ENCODE measurements at places on chromosomes 2 and 18.

DNA sequence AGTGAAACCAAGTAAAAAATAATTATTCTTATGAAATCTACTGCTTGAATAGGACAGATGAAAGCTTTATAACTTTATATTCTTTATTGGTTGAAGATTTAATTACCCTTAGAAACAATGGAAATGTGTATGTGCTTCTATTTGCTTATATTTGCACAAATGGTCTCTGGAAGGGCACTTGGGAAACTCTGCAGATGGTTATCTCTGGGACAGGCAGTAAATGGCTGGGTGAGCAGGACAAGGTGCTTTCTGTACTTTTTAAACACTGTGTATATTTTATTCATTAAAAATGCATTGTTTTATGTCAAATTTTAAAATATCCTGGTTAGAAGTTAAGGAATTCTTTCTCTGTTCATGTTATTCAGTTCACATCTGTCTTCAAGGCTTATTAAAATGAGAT is 131.1 kb downstream of the LRRTM4 start:
- no peak for DNase-seq

GRCh38 chr2:209817844-209818271 is 46.2 kb downstream of the UNC80 start:
- DNase-seq = no peak

DNA sequence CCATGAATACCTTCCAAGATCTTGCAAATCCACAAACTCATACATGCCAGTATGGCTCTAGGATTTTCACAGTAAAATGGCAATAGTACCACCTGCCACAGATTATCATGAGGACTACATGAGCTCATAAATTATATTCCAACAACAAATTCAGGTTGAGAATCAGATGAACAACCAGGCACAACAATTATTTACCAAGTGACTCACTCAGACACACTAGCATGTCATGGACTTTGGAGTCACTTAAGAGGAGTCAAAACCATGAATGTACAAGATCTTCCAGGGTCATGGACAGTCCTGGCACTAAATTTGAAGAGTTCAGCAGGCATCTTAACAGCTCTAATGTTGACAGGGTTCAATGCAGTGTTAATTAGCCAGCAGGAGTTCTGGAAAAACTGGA is 34.4 kb upstream of the BZW1 start:
- DNase-seq = no peak

DNA sequence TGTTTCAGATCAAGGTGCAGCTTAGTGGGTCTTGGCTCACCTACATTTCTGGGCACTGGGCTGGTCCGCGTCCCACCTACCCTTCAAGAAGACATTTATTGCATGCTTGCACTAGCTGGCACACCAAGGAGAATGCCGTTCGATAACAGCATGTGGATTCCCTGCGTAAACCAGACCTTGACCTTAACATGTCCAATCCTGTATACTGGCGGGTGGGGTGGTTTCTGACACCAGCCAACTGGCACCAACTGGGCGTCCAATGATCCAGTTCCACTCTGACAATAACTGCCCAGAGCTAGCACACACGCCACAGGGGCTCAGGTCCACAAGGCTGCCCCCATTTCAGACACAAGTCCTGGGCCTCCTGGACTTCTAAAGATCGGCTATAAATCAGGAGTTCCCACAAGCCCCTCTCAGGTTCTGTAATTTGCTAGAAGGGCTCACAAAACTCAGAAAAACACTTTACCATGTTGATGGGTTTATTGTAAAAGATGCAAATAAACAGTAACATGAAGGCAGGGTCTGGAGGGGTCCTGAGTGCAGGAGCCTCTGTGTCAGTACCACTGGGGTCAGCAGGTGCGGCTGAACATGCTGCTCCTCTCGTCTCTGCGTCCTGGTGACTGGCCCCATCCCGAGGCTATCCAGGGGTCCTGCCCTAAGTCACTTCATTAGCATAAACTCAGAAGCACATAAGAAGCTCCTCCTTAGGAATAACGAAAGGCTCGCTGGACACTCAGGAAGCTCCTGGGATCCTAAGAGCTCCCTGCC is 161.8 kb downstream of the HDAC4 start:
- no peak for DNase-seq

DNA sequence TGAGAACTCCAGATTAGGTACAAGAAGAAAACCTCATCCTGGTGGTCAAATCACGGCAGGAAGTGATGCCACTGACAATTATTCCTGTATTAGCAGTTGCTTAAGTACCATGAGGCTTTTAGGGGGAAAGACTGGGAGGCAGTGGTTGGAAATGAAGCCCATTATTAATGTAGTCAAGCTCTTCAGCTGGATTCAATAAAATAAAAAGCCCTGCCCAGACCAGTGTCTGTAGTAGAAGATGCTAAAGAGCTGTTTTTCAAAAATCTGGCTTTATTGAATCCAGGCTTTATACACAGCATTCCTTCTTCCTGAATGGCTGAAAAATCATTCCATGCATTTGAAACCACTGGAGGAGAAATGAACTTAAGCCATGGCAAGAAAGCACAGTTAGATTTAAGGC is 155.2 kb downstream of the BCL2 start:
- DNase-seq = no peak

Measured in choroid plexus epithelial cell (primary cell).